Fibroblast of skin of abdomen (primary cell): ENCODE measurements at places on chromosomes 7 and 10.

- no peak for DNase-seq
Measured at GRCh38 chr7:150403376-150404171, 24.4 kb downstream of the ZNF775 start.

GRCh38 chr10:105838392-105838791, 1197.3 kb downstream of the SORCS3 start:
- no peak for DNase-seq

GRCh38 chr7:93337052-93337451, 104.9 kb downstream of the VPS50 start:
- no peak for DNase-seq

DNA sequence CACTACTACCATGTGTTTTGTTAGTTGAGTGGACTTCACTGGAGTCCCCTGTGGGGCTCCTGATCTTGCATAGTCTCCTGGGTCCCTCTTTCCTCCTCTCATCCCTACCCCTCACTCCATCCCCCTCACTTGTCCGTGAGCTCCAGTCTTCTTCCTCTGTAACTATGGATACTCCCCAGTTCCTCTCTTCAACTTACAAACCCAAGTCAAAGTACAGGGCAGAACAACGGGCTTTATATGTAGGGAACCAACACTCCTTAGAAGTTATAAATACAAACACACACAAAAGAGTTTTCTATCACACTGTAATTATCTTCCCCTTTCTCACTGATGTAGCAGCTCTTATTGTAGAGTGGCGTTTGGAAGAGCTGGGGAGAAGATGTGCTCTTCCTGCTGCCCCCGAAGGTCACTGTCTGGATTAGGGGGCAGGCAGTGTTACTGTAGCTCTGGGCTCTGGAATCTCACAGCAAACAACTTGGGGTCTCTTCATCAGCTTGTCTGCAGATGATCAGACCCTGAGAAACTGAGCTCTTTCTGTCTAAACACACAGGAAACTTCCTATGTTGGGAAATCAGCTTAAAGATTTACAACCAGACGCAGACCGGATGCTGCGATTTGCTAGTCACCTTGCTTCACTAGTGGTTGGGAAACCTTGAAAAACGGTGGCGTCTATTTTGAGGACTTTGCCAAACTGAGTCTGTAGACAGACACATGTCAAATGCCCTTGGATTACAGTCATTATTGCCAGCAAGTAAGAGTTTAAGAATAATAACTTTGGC, 13.6 kb downstream of the SNX10 start:
- no peak for DNase-seq

DNA sequence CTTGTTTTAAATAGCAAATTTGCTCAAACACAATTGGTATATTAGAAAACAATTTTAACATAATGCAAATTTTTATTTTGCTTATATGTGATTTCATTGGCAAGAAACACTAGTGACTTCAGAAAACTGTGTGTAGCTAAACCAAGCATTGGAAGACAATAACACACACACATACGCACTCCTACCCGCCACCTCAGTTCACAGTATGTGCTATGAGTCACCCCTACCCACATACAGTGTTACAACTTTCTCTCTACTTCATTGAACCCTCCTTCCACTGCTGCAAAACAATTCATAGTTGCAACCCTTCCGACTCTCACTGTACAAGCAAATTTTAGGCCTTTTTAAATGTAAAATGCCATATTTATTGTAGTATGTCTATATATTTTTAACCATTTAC, 119.9 kb upstream of the THSD7A start:
- DNase-seq, result no peak

DNA sequence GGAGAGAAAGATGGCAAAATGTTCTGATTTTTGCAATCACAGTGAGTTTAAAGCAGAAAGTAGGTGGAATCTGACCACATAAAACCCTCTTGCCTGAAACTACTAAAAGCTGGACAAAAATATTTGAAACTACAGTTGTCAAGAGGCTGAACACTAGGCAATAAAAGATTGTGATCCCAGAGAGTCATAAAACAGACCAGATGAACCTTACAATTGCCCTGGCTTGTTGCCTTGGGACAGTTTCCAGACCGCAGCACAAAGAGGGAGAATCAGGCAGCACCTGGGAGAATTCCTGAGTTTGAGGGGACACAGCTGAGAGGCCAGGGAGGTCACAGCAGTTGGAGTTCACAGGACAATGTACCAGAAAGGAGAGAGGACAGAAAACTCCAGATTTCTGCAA, 107.3 kb upstream of the NANOS1 start:
- no peak for DNase-seq

GRCh38 chr10:29302499-29302898, 13.6 kb downstream of the LYZL1 start:
- no peak for DNase-seq

- DNase-seq, result peak; percentile 98
Measured at GRCh38 chr10:21336476-21337170, 188.9 kb downstream of the SKIDA1 start.

GRCh38 chr10:70584366-70584765, 18.2 kb downstream of the PRF1 start:
- no peak for DNase-seq

- peak; percentile 48 for DNase-seq
Measured at GRCh38 chr10:84095811-84096497, 43.4 kb upstream of the GHITM start.

DNA sequence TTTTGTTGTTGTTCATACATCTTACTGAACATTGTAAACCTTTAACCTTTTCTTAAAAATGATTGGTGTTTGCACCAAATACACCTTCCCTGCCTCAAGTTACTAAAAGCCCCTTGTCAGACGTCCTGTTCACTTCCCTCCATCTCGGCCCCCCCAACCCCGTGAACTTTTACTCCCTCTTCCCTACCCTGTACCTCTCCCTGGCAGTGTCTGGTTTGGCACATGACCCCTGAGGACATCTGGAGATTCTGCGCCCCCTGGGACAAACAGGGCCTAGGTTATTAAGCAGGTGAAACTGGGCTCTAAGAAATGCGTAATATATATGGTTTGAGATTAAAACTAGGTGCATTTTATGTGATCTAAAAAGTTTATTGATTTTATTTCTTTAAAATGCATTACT, 1.4 kb downstream of the PPP2R2D start:
- no peak for DNase-seq

DNA sequence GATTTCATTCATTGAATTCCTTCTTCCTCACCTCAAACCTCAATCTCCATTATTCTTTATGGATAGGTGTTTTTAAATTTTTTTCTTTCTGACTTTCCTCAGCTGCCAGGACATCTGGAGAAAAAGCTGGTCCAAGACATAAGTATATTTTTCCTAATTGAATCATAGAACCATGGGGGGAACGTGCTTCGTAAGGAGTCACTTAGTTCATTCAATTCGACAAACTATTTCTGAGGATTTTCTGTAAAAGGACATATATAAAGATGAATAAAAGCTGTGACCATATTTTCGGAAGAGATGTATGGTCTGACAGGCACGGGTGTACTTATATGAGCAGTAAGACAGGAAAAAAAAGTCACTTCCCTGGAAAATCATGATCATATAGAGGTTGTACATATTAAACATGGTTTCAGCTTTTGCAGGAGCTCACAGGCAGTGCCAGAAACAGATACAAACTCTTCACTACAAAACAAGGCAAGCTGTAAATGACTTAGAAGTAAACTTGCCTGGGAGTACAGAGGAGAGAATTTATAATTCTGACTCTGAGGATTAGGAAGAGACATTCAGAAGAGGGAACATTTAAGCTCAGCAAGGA, 88.2 kb upstream of the EGR2 start:
- DNase-seq, result no peak

GRCh38 chr10:17179002-17179401, 22.5 kb downstream of the TRDMT1 start:
- peak; percentile 47 for DNase-seq

DNA sequence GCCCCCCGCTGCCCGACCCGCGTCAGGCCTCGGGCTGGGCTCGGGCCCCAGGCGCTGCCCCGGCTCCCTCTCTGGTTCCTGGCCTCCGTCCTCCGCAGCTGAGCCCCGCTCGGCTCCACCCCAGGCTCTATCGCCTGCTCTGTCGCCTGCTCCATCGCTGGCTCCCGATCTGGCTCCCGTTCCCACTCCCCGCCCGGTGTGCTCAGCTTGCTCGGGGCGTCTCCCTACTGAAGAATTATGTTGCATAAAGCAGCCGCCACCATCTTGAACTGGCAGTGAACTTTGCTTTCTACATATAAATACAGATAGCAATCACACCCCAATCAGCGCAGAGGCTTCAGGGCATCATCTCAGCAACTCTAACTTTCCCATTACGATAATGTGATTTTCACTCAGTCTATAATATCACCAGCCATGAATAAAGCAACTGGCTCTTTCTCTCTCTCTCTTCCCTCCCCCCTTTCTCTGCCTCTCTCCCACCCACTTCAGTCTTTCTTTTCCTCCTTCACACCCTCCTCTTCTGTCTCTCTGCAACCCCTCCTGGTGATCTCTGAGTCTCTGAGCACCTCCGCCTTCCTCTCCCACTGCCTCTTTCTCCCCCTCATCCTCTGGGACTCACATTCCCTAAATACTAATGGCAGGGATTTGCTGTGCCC, 43.3 kb upstream of the BTRC start:
- no peak for DNase-seq
